Cardiac ventricle fibroblast (primary cell): ENCODE measurements at places on chromosomes 13 and 19. TPM values are rescaled to one million over a fixed set of nuclear protein-coding genes. Genes with fewer than 3 reads are reported as not detected.

Gene TMEM91
- total RNA-seq: 5.5 and 8.5 TPM in 2 replicates

Gene TMEM259
- total RNA-seq: 99.7 and 104 TPM in 2 replicates

Gene EPN1
- total RNA-seq: 164 and 197 TPM in 2 replicates

Gene CGB2
- not detected in 2 replicates for total RNA-seq

Gene ZNF491
- 0.31 and 0.78 TPM in 2 replicates for total RNA-seq

Gene CEACAM7
- total RNA-seq: not detected in 2 replicates

Gene ZNF296
- not detected in 2 replicates for total RNA-seq

Gene SLC25A41
- total RNA-seq: not detected in 2 replicates

Gene PSG11
- not detected in 2 replicates for total RNA-seq

Gene LRP3
- 40.7 and 48.3 TPM in 2 replicates for total RNA-seq

Gene SYCN
- total RNA-seq: not detected in 2 replicates

Gene PCCA
- 17.2 and 24.2 TPM in 2 replicates for total RNA-seq

Gene URAD
- not detected in 2 replicates for total RNA-seq

Gene CAPN12
- not detected in 2 replicates for total RNA-seq

Gene KLF1
- not detected in 2 replicates for total RNA-seq

Gene SUPT5H
- total RNA-seq: 75.4 and 89.8 TPM in 2 replicates

Gene ZSCAN1
- not detected in 2 replicates for total RNA-seq

Gene NPAS1
- 6.3 and 9.2 TPM in 2 replicates for total RNA-seq

Gene ZNF284
- total RNA-seq: 1.9 and 2.2 TPM in 2 replicates

Gene LGALS7
- total RNA-seq: not detected in 2 replicates

Gene ADPRHL1
- 0.75 and 2.7 TPM in 2 replicates for total RNA-seq

Gene ZNF610
- total RNA-seq: 4.1 and 4.6 TPM in 2 replicates
